Fibroblast of lung (primary cell): ENCODE measurements at places on chromosomes 2 and 18. TPM values are rescaled to one million over a fixed set of nuclear protein-coding genes. Genes with fewer than 3 reads are reported as not detected.

GRCh38 chr2:126836761-126837679 is 61.7 kb upstream of the TEX51 start:
- DNase-seq, result no peak

- DNase-seq, result no peak
Observed at GRCh38 chr18:35971661-35972196, 750 bp upstream of the RMP24 start.

- DNase-seq, result peak; percentile 27
Observed at GRCh38 chr18:2448565-2449151, 122.6 kb downstream of the METTL4 start.

GRCh38 chr2:263774-264492 is at the start of gene SH3YL1:
SH3YL1 (minus strand) TSS chr2:264032; CDS start chr2:263984, 48 bp downstream.
- peak; percentile 60 for DNase-seq

The FNDC4 gene
- 12.8 and 18.3 TPM in 2 replicates for total RNA-seq

GRCh38 chr2:9250498-9251153 is 44.0 kb downstream of the ASAP2 start:
- no peak for DNase-seq

DNA sequence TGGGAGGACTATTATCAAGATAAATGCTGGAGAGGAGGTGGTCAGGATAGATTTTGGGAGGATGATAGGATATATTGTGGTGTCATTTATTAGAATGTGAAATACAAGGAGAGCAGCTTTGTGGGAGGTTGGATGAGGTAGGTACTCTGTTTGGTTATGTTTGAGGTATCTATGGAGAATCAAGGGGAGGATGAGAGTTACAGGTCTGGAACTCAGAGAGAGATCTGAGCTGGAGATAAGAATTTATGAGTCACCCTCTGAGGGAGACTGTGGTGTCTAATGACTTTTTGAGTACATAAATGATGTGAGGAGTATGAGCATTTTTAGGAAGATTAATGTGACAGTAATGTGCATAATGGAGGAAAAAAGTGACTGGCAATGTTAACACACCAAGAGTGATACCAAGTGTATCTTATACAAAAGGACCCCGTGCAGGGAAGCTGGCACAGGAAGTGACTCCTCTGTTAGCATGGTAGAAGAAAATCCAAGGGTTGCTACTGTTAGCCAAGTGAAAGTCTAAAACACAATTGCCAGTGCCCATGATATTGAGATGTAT is 48.2 kb downstream of the CRIM1 start:
- peak; percentile 94 for DNase-seq

- no peak for DNase-seq
Observed at GRCh38 chr18:23276451-23276850, 141.2 kb downstream of the CABLES1 start.

The EIF2B4 gene
- 28.6 and 28.8 TPM in 2 replicates for total RNA-seq

DNA sequence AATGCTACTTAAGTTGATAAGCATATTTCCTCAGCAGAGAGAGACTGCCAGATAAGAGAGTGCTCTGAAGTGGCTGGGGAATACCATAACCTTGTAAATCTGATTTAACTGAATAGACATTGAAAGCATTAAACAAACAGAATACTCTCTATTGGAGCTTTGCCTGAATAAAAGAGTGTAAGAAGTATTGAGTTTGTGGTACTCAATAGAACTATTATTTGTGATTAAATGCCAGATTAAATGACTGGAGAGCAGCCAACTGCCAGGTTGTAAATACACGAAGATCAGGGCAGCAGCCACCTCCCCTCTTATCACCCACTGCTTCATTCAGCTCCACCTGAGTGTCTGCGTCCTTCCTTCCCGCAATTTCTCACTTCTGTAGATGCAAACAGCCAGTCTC is 373.6 kb downstream of the DCDC2C start:
- DNase-seq, result no peak

DNA sequence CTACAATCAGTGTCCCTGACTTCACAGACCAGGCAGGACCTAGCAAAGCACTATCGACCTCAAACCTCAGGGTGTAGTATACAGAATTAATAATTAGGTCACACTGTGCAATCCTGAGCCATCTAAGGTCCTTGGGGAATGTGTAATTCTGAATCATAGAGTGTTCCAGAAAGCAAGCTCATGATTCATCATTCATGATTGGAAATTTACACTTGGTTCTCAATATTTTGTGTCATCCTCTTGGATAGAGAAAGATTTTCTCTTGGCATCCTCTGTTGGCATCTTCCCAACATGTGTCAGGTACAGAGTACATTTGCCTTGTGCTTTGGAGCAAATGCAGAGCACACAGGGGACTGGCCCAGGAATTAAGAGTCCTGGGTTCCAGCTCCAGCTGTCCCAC is 245.0 kb upstream of the NT5C1B start:
- peak; percentile 77 for DNase-seq
